ENCODE measurements at places on chromosomes 4 and X.

- DNase-seq = no peak
Measured at GRCh38 chr4:40348000-40348399, 12.9 kb downstream of the CHRNA9 start.

- no peak for DNase-seq
Measured at GRCh38 chr4:80094191-80094590, 21.2 kb upstream of the ANTXR2 start.

DNA sequence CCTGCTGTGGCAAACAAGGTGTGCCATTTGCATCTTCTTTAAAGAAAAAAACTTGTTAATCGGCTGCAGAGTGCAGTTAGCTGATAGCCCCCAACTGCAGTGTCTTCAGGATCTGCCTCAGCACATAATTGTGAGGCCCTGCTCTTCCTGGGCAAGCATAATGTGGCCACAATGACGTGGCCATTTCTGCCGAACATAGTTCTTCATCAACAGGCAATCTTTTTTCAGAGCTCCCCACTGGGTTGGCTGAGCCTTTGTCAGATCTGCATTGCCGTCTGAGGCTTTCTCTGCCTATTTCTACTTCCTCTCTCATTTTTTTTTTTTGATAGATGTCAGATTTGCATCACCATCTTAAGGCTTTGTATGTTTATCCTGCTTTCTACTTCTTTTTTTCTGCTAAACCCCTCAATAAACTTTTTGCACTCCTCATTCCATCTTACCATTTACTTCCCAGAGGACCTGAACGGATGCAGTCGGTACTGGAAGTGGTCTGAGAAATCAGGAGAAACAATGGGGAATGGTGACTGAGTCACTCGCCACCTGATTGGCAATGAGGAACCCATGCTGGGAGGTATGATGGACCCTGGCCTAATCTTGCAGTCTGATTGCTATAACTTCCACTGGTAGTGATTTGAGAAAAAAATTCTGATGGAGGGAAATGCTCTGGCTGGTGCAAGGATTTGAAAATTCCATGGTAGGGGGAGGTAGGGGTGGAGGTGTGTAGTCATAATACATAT, 21.2 kb upstream of the TAB3 start:
- no peak for DNase-seq

DNA sequence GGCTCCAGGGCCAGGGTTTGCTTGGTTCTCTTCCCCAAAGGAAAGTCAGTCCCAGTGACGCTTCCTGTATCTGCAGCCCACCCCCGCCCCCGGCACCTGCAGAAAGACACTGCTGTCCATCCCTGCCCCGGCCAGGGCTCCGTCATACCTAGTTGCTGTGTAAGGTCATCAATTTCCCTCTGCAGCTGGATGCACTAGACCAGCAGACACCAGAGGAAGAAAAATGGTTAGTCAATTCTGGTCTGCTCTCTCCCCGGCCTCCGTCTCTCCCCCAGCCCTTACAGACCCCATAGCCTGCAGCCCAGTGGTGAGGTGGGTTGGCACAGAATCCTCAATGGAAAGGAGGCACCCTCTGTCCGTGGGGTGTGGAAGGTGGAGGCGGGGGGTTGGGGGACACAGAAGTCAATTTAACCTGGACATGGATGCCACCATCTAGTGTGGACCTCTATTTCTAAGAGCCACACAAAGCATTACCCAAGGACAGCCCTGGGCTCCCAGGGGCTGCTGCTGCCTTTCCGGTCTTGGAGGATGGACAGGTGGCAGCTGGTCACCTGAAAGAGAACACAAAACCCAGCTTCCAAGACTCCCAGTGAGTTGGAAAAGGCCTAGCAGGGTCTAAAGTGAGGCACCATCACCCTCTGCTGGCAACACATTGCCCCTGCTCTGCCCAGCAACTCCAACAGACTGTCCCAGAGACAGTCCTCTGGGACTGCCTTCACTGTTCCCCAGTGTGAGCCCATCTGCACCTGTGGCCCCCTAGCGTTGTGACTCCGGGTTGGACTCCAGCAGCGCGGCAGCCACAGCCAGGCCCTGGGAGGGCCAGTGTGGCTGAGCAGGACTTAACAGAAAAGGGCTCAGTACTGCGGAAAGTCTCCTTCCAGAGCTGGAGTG, 40.2 kb upstream of the NHSL2 start:
- DNase-seq = no peak

- DNase-seq = no peak
Measured at GRCh38 chr4:121213940-121214339, 49.8 kb upstream of the TNIP3 start.

DNA sequence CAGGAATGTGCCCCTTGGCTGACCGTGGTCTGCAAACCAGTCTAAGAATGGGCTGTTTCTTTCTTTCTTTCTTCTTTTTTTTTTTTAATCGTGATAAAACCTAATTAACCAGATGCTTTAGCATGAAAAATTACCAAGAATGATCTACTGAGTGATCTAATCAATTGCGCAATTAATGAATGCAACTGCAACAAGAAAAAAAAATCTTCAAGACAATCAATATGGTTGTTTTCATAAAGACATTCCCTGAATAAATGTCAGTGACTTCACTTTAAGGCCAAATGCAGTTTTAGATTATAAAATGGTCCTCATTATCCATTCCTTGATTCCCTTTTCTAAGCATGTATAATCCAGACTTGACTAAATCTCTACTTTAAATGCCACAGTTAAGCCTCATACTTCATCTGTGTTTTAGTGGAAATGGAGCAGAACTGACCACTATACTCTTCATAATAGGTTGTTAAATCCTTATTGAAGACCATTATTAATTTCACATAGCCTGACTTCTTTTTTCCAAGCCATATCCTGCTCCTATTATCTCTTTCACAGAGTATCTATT, 51.6 kb upstream of the SETD7 start:
- no peak for DNase-seq

GRCh38 chr4:48336146-48336870, 5.0 kb upstream of the SLAIN2 start:
- no peak for DNase-seq

DNA sequence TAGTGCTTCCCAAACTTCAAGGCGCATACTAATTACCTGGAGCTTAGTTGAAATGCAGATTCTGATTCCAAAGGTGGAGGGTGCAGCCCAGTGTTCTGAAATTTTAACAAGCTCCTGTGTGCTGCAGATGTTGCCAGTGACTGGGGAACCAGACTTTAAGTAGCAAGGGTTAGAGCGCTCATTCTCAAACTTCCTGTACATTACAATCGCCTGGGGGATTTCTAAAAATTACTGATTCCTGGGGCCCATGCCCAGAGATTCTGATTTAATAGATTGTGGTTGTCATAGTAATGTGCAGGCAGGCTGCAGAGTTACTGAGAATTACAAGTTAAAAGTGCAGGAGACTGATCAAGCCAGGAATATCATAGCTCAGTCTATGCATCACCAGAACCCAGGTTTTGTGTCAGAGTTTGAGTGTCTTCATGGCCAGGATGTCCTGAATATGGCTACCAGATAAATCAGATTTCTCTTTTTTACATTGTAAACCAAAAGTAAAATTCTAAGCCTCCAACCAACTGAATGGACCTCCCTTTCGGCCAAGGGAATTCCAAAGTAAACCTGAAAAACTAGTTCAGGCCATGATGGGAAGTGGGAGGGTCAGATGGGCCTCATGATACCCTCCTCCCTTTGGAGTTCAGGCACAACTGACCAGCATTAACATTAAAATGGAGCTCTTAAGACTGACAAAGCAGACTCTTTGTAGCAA, 121.6 kb downstream of the ATXN3L start:
- DNase-seq = no peak

DNA sequence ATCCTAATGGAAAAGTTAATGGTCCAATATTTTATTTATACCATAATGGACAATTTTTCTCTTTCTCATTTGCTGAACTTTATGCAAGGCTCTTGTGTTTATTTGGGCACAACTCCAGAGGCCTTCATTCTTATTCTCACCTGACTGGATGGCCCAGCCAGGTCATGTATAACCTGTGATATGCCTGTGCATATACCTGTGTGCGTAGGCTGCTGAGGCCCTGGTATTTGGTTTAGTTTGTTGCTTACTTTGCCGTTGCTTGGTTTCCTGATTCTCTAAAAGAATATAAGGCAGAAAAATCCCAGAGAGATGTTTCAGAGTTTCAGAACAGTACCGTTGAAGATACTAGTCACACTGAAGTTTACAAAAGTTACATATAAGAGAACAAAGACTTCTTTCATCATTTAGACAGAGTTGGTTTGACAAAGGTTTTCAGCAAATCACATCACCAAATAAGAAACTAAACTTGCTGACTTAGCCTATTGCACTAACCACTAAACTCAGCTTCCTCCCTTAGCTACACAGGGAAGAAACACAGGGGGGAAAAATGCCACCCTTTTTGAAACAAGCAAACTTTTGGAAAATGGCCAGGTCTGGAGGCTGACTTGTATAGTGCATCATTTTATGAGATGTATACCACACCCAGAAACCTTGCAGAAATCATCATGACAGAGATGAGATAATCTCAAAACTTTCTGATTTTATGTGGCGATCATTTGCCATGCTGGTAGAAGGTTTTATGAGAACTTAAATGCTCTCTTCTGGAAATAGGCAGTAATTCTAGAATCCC, 248.5 kb downstream of the GRIA3 start:
- DNase-seq = no peak

- no peak for DNase-seq
Measured at GRCh38 chrX:86981326-86981879, 536.2 kb upstream of the KLHL4 start.

DNA sequence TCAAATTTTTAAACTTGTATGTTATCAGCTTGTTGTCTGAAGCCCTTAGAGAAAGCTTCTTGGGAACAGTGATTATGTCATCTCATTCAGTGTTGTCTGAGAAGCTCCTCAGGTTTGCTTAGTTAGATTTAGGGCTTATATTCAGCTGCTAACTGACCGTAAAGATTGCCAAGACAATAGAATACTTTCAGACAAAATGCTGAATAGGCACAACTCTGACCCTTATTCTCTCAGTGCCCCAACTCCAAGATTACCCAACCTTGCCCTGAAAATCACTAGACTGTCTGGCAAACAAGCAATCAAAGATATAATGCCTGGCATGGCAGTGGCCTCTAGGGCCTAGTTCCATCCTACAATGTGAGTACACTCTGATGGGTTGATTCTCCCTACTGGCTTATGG, 950.5 kb upstream of the HS3ST1 start:
- no peak for DNase-seq

GRCh38 chr4:141705747-141706377, 69.5 kb downstream of the IL15 start:
- DNase-seq = no peak

DNA sequence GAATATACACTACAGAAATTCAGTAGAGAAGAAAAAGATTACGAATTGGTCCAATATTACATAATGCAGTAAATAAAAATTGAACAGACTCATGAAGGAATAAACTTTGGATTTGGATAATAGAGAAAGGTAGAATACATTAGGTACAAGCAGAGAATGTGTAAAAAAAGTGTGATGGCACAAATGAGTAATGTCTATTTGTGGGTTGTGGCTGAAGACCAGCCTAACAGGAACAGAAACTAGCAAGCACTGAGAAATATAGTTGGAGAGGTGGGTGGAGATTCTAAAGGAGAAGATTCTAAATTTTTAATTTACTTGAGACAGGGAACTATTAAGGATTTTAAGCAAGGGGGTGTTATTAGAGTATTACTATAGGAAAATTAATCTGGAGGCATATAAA, 15.2 kb upstream of the CLOCK start:
- no peak for DNase-seq

- no peak for DNase-seq
Measured at GRCh38 chr4:7332216-7333023, 102.3 kb downstream of the PSAPL1 start.

DNA sequence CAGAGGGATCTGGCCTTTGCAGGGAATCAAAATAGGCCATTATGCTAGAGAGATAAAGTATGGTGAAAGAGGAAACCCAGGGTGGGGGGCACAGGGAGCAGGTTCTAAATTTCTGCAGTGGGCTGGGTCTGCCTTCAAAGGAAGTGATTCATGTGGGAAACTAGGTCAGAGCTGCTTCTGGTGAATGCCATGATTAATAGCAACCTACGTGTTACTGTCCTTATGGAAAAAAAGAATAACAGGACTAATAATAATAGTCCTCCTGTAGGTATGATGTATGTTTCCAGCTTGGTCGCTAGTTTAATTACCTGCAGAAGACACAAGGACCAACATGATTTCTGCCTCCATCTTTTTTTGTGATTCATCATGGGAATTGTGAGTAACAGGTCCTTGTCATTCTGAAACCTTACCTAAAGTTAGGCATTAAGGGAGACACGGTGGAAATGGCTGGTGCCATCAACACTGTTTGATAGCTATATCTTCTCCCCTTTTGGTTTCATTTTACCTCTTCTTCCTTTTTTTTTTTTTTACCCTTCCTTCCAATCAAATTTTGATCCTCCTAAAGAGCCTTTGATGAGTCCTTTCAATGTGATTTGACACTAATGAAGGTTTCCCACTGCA, 180.4 kb downstream of the CPEB2 start:
- DNase-seq = no peak

DNA sequence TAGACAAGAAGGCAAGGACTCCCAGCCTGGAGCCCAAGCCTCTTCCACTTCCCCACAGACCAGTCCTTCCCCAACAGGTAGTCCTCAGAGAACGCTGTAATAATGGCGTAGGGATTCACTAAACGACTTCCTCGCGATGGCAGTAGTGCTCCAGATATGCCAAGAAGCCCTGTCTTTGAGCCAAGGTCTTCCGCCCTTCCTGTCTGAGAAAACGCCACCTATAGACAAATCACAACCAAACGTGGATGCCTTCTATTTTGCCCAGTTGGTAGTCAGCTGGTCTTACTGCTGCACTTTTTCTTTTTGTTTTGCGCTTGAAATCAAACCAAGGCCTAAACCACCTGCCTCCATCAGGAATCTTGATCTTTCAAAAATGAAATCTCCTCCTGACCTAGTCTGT, 203.3 kb downstream of the OR13H1 start:
- no peak for DNase-seq

- no peak for DNase-seq
Measured at GRCh38 chrX:135985973-135986310, 707 bp downstream of the SLC9A6 start.

DNA sequence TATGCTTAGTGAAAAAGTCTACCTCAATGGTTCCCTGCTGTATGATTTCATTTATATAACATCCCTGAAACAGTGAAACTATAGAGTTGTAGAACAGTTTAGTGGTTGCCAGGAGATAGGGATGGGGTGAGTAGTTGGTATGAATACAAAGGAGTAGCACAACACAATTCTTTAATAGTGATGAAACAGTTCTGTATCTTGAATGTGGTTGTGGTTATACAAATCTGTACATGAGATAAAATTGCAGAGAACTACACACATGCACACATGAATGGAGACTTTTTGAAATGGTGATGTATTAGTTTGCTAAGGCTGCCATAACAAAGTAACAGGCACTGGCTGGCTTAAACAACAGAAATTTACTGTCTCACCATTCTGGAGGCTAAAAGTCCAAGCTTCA, 677.1 kb downstream of the ADGRL3 start:
- DNase-seq = no peak

Measured in stimulated activated CD8-positive, alpha-beta memory T cell treated with anti-CD3 and anti-CD28 coated beads, Interleukin-2, amount 100 ng/mL, for 1 hour (primary cell).